Stimulated activated naive CD8-positive, alpha-beta T cell treated with anti-CD3 and anti-CD28 coated beads, Interleukin-15, Interleukin-2, amounts not matched to agents 100 U/mL and 50 U/mL, for 24 hours (primary cell): ENCODE measurements at places on chromosomes 4 and X.

DNA sequence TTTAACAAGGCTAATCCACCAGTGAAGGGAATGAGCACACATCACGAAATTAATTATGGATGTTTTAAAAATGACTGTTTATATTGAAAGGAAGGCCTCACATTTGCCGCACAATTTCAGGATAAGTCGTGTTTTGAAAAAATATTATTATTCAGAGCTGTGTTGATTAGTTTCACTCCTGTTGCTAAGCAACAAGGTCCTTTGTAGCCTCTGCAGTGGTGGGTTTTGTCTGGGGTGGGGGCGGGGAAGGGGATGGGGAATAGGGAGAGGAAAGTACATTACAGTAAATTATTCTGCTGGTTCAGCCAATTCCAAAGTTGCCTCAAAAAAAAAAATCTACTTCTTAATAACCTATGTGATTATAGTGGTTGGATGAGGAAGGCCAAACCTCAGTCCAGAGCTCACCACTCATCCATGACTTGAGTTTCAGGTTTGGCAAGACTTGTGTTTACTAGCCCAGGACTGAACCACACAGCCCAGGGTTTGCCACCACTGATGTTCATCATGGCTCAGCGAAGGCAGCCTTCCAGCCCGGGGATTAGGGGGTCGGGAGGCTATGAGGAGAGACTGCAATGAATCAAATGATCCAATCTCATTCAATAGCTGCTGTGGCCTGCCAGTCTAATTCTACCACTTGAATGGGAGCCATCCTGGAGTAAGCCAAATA, 162.5 kb upstream of the ATP6AP2 start:
- no peak for DNase-seq

DNA sequence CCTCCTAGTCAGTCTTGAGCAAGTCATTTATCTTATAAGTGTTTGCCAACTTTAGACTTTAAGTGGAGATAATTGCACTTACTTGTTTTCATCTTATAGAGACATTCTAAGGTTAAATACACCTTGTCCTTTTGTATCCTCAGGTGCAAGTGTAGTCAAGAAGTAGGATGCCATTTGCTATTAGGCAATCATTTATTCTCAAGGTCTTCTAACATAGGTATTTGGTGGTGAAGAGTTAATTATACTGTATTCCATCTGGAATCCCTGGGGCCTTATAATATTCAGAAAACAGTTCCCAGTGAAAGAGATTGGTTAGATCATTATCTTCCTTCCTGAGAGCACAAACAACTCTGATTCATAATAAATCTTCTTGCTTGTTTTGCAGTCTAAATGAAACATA, 23.7 kb downstream of the SULT1E1 start:
- DNase-seq: no peak

- peak; percentile 63 for DNase-seq
These were observed 708 bp downstream of the ARAP2 start for GRCh38 chr4:36243355-36244256.

- DNase-seq: no peak
These were observed 7.9 kb downstream of the FAM200B start for GRCh38 chr4:15689540-15689939.

GRCh38 chr4:117965622-117966021, 68.7 kb upstream of the NDST3 start:
- no peak for DNase-seq

DNA sequence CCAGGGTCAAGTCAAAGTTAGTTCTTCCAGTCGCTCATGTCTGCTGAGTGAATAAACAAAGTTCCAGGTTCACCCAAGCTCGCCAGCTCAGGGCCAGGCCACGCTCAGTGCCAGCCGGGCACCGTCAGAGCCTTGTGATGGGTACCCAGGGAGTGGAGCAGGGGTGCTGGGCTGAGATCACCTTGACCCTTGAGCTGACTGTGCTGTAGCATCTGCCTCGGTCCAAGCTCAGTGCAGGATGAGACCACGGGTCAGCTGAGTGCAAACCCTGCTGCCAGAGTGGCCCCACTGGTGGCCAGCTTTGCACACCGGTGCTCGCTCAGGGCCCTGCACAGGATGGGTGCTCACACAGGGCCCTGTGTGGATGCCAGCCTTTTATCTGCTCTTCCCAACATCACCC, 4.3 kb downstream of the CPZ start:
- DNase-seq: no peak

- no peak for DNase-seq
These were observed 168.9 kb upstream of the EDNRA start for GRCh38 chr4:147311956-147312355.

DNA sequence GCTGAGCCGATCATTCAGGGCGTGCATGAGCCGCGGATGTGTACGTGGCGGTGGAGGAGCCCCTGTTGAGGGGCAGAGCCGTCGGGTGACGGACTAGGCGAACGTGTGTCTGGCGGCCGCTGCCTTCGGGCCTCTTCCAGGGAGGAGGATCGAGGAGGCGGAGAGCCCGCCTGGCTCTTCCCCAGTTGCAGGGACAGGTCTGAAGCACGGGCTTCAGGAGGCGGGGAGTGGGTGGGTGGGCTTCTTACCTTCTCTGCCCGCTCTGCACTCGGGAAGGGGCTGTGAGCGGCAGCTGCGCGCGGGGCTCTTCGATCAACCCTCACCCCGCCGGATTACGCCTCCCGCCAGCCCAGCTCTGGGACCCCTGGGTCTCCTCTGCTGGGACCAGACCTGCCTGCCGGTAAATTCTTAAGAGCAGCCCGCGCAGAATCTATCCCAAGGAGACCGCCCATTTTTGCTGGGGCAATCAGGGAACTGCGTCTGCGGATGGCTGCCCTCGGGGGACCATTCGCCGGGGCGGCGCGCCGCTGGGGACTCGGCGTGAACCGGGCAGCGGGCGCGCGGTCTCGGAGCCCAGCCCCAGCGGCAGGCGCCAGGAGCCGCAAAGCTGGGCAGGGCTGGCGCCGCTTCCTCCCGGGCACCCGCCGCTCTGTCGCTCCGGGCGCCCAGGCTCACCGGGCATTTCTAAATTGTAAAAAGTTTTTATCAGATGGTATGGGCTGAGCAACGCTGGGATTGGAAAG, 4.9 kb downstream of the PLAC8 start:
- DNase-seq: peak; percentile 71

DNA sequence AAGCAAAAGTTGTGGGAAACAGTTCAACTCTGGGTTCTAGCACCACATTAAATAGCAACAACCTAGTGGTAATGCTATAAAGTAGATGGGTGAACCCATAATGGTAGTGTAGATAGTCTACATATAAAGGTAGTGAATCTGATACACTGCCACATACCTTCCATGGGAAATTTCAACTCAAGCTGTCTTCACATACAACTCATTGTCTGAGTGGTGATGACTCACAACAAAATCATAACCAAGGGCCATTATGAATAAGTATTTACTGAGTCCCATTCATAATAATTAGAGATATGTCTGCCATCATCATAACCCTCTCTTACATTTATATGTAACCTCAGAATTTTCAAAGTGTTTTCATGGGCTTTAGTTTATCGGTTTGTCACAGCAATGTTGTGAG, 34.8 kb downstream of the EGF start:
- no peak for DNase-seq

- no peak for DNase-seq
These were observed 206.1 kb upstream of the ANKRD50 start for GRCh38 chr4:124918559-124919122.

- no peak for DNase-seq
These were observed 29.7 kb downstream of the BCOR start for GRCh38 chrX:40068048-40068447.

- DNase-seq: peak; percentile 57
These were observed 2.5 kb upstream of the HTRA3 start for GRCh38 chr4:8267077-8267476.

DNA sequence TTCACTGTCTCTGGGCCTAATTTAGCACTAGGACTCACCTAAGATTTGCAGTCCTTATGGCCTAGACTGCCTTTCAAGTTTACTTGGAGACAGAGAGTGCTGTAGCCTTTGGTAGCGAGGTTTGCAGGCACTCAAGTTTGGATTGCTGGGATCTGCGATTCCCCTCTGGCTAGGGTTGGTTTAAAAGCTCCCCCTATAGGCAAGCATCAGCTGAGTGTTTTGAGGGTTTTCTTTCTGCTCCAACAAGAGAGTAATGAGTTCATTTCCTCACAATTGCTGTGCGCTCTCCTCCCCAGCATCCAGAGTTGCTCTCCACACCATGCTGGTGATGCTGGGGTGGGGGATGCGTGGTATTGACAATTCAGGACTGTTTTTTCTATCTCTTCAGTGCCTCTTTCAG, 206.9 kb downstream of the GLUD2 start:
- no peak for DNase-seq

DNA sequence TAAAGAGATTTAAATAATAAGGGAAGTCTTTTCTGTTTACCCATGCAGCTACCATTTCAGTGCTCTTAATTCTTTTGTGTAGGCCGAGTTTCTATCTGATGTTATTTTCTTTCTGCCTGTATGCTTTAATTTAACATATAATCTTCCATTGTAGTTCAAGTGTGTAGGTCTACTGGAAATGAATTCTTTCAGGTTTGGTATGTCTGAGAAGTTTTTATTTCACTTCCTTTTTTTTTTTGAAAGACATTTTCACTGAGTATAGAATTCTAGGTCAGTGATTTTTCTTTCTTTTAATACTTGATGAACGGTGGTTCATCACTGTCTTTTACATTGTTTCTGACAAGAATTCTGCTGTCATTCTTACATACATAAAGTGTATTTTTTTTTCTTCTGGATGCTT, 42.1 kb downstream of the VAMP7 start:
- no peak for DNase-seq

DNA sequence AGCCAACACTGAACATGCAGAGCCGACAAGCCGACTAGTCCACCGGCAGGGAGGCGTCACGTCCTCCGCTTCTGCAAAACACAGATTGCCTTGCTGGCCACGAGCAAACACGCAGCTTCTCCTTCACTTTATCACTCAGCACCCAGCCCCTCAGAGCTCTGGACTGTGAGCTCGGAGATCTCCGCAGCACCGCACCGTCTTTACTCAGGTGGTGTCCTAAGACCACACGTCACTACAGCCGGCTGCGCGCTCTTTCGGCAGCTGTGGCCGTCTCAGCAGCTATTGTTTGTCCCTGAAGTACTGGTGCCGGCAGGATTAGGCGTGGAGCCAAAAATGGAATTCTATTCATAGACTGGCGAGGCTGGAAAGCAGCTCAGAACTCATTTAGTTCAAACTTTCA, 72.0 kb downstream of the FAT1 start:
- DNase-seq: no peak

DNA sequence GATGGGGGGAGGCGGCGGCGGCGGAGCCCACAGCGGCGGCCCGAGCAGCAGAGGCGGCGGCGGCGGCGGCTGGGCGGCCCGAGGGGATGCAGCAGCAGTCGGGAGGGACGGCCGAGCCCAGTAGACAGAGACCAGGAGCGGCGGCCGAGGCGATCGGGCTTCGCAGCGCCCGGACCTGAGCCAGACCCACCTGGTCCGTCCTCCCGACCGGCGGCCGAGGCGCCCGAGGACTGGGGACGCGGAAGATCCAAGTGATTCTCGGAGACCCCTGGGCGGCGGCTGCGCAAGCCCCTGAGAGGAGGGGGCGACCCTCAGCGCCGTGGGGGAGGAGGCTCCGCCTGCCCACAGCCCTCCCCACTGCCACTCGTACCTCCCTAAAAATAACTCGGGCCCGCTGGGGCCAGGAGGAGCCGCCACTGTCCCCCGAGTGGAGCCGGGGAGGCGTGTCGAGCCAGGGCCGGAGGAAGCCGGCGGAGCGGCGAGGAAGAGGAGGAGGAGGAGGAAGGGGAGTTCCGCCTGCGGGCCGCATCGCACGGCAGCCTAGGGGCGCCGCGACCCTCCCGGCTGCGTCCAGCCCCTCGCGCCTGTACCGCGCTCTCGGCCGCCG, 608 bp downstream of the RAPGEF2 start:
- peak; percentile 59 for DNase-seq

DNA sequence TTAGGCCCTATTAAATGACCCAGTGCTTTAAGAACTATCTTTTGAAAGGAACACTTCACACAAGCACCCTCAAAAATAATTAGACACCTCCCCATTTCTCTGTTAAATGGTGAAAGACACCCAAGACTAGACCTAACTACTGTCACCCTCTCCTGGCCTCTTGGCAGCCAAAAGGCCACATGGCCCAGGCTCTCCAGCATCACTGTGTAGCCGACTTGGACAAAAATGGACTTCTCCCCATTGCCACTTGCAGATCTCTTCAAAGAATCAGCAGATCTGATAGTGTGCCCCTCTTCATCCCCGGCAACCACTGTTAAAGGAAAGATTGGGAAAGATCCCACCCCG, 2.0 kb downstream of the MID1IP1 start:
- no peak for DNase-seq

DNA sequence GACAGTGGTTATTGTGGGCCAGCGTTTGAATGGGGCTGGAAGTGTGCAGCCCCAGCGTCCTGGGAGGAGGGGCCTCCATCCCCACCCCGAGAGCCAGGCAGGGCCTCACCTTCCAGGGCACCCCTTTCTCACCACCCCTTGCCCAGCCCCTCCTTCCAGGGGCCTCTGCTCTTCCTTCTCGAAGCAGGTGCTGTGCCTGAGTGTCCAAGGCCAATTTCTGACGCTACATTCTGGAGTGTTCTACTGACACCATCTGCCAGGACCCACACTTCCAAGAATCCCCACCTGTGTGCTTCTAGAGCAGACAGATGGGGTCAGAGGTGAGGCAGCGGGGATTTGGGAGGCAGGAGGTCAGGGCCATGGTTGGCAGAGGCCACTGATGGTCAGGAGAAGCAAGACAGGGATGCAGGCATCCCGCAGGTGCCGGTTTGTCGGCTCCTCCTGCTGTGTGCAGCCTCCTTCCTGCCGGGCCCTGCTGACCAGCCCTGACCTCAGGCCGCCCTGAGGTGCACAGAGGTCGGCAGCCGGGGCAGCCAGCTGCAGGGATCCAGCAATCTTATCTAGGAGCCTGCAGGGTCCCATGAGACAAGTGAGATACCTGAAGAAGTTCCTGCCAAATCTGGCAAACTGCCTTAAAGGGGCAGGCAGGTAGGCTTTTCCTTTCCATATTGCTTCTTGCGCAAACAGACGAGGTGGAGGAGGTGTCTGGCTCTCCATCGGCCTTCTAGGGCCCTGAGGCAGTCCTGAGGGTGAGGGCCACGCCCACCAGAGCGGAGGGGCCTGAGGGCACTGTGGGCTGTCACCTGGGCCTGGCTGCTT, 18.8 kb downstream of the MSANTD1 start:
- DNase-seq: no peak

- DNase-seq: no peak
These were observed 30.0 kb upstream of the FGG start for GRCh38 chr4:154642373-154643009.

GRCh38 chr4:7771056-7771455, 168.6 kb downstream of the AFAP1 start:
- DNase-seq: peak; percentile 25

- no peak for DNase-seq
These were observed 5.0 kb downstream of the SHOX start for GRCh38 chrX:635428-636090.

GRCh38 chrX:53383376-53384076, 38.9 kb downstream of the SMC1A start:
- DNase-seq: no peak

- no peak for DNase-seq
These were observed 2050.7 kb downstream of the ARAP2 start for GRCh38 chr4:34193451-34194154.

DNA sequence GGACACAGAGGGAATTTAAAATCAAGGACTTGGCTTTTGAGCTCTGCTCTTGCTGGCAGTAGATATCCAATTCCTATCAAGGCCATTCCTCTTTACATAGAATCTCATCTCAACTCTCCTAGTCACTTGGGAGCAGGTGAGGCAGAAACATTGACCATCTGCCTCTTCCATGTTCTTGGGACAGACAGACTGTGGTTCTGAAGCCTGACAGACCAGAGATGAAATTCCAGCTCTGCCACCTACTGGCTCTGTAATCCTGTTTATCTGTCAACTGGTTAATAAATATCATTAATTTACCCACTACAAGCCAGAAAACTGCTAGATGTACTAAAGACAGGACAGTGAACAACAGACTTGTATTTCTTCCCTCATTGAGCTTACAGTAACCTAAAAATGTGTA, 300.8 kb downstream of the ADGRL3 start:
- no peak for DNase-seq
